Fibroblast of skin of left quadriceps (primary cell): ENCODE measurements at places on chromosomes 1 and 21.

DNA sequence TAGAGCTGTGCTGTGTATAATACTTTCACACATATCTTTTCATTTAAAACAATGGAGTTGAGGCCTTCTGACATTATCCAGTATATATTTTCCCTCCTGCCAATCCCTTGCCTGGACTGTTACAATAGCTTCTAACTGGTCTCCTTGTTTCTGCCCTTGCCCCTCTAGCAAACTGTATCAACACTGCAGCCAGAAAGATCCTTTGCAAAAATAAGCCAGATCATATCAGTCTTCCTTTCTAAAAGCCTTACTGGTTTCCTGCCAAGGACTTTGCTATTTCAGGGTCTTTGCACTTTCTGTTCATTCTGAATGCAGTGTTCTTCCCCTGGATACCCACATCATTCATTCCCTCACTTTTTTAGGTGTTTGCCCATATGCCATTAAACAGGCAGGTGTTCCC lies 370.1 kb downstream of the PTBP2 start:
- DNase-seq: no peak

GRCh38 chr1:202806845-202807450 lies 1.3 kb downstream of the KDM5B start:
- no peak for DNase-seq

GRCh38 chr1:115237507-115237906 lies 100.5 kb downstream of the NGF start:
- DNase-seq: no peak

DNA sequence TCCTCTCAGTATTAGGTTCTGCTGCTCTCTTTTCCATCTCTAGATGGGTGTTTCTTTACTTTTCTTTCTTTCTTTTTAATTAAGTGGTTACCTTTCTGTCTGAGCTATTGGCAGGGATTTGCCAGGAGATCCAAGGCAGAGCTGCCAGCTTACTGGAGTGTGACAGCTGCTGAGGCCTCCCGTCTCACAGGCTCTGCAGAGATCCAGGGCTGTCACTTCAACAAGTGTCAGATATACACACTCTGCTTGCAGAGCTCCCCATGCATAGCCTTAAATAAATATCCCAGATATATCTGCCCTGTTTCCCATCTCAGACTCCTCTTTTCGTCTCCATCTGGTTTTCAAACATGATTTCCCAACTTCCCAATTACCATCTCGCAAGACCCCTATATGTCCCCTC lies 124.3 kb downstream of the NOS1AP start:
- DNase-seq: no peak

GRCh38 chr1:241048622-241049021 lies 308.4 kb downstream of the RGS7 start:
- no peak for DNase-seq

- no peak for DNase-seq
These were observed 18.0 kb downstream of the DLGAP3 start for GRCh38 chr1:34911465-34911864.

- DNase-seq: no peak
These were observed 25.6 kb downstream of the NPHP4 start for GRCh38 chr1:5966543-5967205.

DNA sequence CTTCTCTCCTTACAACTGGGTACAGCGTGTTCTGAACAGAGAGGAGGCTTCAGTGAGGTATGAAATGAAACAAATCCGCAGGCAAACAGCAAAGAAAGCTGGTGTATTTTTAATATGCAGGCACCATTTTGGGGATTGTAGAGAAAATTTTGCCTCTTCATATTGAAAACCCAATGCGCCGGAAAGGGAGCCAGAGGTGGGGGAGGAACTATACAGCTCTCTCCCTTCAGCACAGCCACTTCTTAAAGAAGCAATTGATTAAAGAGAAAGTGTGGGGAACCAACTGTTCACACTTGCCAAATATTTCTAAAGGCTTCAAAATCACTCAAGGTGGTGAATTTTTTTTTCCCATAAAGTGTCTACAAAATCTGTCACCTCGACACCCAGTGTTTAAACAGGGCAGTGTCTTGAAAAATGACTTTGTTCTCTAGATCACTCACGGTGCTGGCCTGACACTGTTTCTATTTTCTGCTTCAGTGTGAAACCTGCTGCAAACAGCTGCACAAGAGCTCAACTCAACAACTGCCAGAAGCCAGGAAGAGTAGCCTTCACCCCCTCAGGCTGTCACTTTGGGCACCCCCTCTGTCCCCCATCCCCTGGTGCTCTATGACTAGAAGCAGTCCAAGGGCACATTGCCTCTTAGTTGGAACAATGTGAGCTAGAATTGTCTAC lies 123.8 kb upstream of the CTTNBP2NL start:
- no peak for DNase-seq

DNA sequence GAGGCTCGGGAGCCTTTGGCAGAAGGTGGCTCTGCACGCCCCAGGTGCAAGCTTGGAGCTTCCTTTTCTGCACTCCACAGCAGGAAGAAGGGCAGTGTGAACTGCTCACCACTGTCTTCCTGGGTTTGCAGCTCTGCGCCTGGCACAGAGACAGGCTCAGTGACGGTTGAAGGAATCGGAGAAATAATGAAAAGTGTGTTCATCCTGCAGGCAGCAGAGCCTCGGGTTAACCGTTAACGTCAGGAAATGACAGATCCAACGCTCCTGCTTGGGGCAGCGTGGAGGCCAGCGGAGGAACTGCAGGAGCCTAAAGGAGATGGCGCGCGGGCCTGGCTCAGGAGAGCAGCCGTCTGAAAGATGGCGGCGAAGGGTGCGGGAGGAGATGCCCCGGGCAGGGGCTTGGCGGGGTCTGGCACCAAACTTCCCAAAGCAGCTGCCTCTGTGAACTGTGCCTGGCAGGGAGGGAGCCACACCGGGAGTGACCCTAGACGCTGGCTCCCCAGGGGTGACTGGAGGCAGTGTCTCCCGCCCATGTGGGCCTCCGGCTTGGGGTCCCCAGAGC lies 10.9 kb upstream of the SAMD11 start:
- no peak for DNase-seq

- no peak for DNase-seq
These were observed 48.3 kb upstream of the DPH5 start for GRCh38 chr1:101073836-101074235.
